IMR-90 (cell line): ENCODE measurements at places on chromosomes 11 and 22. TPM values are rescaled to one million over a fixed set of nuclear protein-coding genes. Genes with fewer than 3 reads are reported as not detected.

INTS4 gene
- 44.4 and 52.5 TPM in 2 replicates for total RNA-seq

DNA sequence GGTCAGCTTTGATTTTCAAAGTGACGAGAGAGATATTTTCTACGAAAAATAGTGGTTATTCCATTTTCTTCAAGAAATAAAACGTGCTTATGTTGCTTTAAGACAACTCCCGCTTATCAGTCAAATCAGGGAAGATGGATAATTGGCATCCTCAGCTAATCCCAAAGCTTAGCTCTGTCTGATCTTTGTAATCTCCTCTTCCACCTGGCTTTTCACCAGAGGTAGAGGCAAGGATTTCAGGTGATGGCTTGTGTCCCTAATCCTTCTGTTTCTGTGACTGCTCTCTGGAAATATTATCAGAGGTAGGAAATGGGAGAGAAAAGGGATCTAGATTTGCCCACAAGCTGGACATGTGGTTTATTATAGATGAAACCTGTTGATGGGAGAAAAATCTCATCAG, 78.9 kb downstream of the DBX1 start:
- peaks cover 46% of the 10 kb centered on the region for H3K36me3 ChIP-seq
- H3K4me1 ChIP-seq, result no peaks in the 10 kb centered on the region
- no peak overlapping the region for H3K27ac ChIP-seq
- DNase-seq, result no peak

- H3K4me1 ChIP-seq, result peaks cover 8% of the 10 kb centered on the region; the same call in 1 of the 2 replicates
- H3K4me3 ChIP-seq, result no peak overlapping the region
- DNase-seq, result no peak
- no peaks in the 10 kb centered on the region for H3K27me3 ChIP-seq
These were observed 5.2 kb downstream of the SCYL1 start for GRCh38 chr11:65530157-65530496.

B3GAT1 gene
- not detected in 2 replicates for total RNA-seq

GRCh38 chr11:11513422-11513821, 108.4 kb downstream of the GALNT18 start:
- no peaks in the 10 kb centered on the region for H3K36me3 ChIP-seq
- no peak for DNase-seq
- peaks cover 2% of the 10 kb centered on the region; the same call in 1 of the 2 replicates for H3K27me3 ChIP-seq
- no peaks in the 10 kb centered on the region for H3K4me1 ChIP-seq

DNA sequence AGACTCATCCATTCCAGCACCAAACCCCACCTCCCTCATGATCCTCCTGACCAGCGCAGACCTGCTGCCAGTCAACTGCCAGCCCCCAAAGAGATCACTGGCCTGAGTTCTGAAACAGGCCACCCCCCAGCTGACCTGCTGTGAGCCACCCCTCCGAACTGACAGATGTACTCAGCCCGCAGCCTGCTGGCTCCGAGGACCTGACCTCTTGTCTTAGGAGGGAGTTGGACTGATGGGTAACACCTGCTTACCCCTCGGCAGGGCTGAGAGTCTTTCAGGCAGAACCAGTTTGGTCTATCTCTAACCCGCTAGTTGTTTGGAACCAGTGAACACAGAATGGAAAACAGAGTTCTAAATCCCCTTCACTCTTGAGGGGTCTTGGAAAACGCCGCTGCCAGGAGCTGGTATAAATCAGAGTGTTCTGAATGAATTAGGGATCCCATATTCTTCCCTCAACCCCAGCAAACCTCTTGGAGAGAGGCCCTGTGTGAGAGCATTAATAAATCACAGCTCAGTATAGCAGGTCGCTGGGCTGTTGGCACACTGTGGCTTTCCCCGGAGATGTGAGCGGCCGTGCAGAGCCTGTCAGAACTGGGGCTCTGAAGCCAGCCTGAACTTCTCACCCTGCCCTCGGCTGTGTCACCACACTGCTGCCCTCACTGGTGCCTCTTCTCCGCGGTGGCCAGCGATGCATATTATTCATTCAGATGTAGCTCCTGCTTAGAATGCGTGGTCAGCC, 165.1 kb upstream of the NCAM1 start:
- H3K4me3 ChIP-seq, result no peak overlapping the region
- DNase-seq, result no peak
- H3K4me1 ChIP-seq, result no peaks in the 10 kb centered on the region
- no peak overlapping the region for H3K27ac ChIP-seq
- no peaks in the 10 kb centered on the region for H3K27me3 ChIP-seq
- no peaks in the 10 kb centered on the region for H3K36me3 ChIP-seq

GRCh38 chr11:123250892-123251656, 56.0 kb upstream of the CLMP start:
- H3K27me3 ChIP-seq, result no peaks in the 10 kb centered on the region
- peaks cover 25% of the 10 kb centered on the region for H3K4me1 ChIP-seq
- DNase-seq, result no peak

VWCE gene
- under 0.01 and 0.28 TPM in 2 replicates for total RNA-seq

IMMP1L gene
- 5.0 and 10.0 TPM in 2 replicates for total RNA-seq

DNA sequence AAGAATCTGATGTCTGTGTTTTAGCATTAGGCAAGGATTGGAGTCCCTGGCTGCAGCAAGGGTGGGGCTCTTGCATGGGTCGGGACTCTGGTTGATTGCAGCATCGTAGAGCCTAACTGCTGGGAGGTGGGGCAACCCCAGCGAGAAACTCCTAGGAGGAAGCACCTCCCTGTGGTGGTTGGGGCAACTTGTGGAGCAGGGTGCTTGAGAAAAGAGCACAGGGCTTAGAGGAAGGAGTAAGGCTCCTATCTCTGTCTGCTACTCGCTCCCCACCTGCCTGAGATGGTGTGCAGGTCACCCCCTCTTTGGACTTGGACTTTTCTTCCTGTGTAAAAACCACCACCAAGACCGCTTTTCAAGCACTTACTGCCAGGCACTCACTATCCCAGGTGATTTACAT, 15.6 kb downstream of the SREBF2 start:
- no peaks in the 10 kb centered on the region for H3K36me3 ChIP-seq
- DNase-seq, result no peak
- H3K27me3 ChIP-seq, result no peaks in the 10 kb centered on the region
- H3K4me3 ChIP-seq, result no peak overlapping the region

- no peak overlapping the region for H3K4me3 ChIP-seq
- peaks cover 56% of the 10 kb centered on the region for H3K36me3 ChIP-seq
- no peaks in the 10 kb centered on the region for H3K27me3 ChIP-seq
These were observed 12.9 kb upstream of the CASTOR1 start for GRCh38 chr22:30301995-30302809.

TST gene
- 26.9 and 31.7 TPM in 2 replicates for total RNA-seq

NXPE1 gene
- not detected in 2 replicates for total RNA-seq

DNA sequence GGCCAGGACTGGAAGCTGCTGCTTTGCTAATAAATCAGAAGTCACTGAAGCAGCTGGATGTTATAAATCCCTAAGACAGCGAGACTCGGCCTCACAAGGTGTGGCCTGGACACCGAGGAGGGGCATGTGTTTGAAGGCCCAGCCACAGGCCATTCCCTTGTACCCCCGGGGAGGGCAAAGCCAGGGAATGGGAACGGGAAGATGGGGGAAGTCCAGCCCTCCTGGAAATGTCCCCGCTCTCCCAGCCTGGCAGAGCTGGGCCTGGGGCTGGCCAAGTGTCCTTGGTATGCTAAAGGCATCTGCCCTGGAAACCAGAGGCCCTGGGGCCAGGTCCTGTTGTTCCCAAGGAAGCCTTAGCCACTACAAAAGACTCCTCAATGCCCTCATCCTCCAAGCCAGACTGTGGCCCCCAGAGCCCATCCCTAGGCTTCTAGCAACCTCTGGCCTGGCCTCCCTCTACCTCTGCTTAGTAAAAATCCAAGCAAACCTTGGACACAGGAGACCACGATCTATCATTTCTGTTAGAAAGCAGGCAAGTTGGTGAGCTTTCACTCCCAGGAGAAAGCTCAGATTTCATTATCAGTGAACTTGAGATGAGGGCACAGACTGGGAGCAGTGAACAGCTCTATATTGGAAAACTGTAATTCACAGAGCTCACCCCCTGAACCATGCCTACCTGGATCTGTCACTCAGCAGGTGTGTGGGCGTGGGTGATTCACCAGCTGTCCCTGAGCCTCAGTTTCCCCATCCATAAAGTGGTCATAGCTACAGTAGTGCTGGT, 11.0 kb downstream of the CHST1 start:
- H3K4me1 ChIP-seq, result no peaks in the 10 kb centered on the region
- no peak overlapping the region for H3K27ac ChIP-seq
- no peak for DNase-seq
- H3K4me3 ChIP-seq, result no peak overlapping the region
- peaks cover 1% of the 10 kb centered on the region; the same call in 1 of the 2 replicates for H3K27me3 ChIP-seq

MRPL48 gene
- total RNA-seq, result 24.0 and 30.3 TPM in 2 replicates

SLC37A2 gene
- total RNA-seq, result 0.72 and 0.83 TPM in 2 replicates

SEC14L3 gene
- total RNA-seq, result not detected in 2 replicates

POLD3 gene
- total RNA-seq, result 9.1 and 10.6 TPM in 2 replicates

F2 gene
- total RNA-seq, result not detected in 2 replicates

GRCh38 chr11:100573911-100574513, 113.1 kb upstream of the ARHGAP42 start:
- no peak overlapping the region for H3K4me3 ChIP-seq
- no peaks in the 10 kb centered on the region for H3K27me3 ChIP-seq
- DNase-seq, result no peak
- no peak overlapping the region for H3K27ac ChIP-seq
- H3K36me3 ChIP-seq, result no peaks in the 10 kb centered on the region

GRCh38 chr11:32115446-32115845, 24.6 kb downstream of the RCN1 start:
- H3K4me3 ChIP-seq, result no peak overlapping the region
- no peak for DNase-seq
- H3K36me3 ChIP-seq, result no peaks in the 10 kb centered on the region

DNA sequence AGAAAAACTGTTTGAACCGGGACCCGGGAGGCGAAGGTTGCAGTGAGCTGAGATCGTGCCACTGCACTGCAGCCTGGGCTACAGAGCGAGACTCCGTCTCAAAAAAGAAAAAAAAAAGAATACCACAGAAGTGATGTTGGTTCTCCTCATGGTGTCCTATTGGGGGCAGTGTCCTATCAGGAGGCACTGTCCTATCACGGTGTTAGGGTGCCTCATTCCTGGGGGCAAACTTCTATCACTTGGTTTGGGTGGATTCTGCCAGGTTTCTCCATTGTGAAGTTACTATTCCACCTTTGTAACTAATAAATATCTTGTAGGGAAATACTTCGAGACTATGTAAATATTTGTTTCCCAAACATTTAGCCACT, 19.6 kb downstream of the PRR14L start:
- no peak overlapping the region for H3K4me3 ChIP-seq
- no peaks in the 10 kb centered on the region for H3K27me3 ChIP-seq
- DNase-seq, result no peak
- H3K36me3 ChIP-seq, result peaks cover 4% of the 10 kb centered on the region; the same call in 1 of the 2 replicates

DNA sequence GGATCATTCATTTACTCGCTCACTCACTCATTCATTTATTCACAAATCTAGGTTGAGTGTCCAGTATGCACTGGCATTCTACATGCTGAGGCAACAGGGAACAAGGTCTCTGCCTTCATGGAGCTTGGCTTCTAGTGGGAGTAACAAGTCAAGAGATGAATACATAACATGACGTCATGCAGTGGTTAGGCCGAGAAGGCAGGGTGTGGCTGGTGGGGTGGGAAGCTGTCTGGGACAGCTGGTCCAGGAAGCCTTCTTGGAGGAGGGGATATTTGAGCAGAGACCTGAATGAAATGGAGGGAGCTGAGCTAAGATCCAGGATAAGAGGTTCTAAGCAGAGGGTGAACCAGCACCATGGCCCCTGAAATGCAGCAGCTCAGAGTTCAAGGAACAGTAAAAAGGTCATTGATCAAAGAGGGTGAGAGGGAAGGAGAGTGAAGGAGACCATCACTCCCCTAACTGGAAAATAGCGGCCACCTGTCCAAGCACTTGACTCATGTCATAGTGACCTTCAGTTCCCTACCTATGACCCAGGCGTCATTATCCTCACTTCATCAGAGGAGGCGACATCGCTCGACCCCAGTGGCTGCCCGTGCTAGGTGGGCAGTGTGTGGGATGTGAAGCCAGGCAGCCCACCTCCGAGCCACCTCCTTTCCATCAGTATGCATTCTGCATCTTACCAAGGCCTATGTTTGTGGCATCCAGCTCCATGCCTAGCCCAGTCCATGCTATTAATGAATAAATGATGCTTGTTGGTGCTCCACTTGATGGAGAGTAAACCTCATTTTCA, 105.0 kb downstream of the TSPAN18 start:
- peaks cover 2% of the 10 kb centered on the region for H3K4me1 ChIP-seq
- H3K27me3 ChIP-seq, result peaks cover 30% of the 10 kb centered on the region
- no peaks in the 10 kb centered on the region for H3K36me3 ChIP-seq
- H3K4me3 ChIP-seq, result no peak overlapping the region
- no peak for DNase-seq

- no peak overlapping the region for H3K27ac ChIP-seq
- H3K4me1 ChIP-seq, result peaks cover 14% of the 10 kb centered on the region
- no peak for DNase-seq
- H3K36me3 ChIP-seq, result peaks cover 9% of the 10 kb centered on the region
These were observed 19.0 kb upstream of the CABP7 start for GRCh38 chr22:29700900-29701154.

RBM4 gene
- 175 and 198 TPM in 2 replicates for total RNA-seq

C11orf24 gene
- 41.1 and 42.5 TPM in 2 replicates for total RNA-seq

STK33 gene
- 2.3 and 2.5 TPM in 2 replicates for total RNA-seq

SLCO2B1 gene
- total RNA-seq, result not detected in 2 replicates

HEPHL1 gene
- under 0.01 TPM in 1 of 2 replicates, not detected in the other for total RNA-seq

- H3K4me1 ChIP-seq, result peaks cover 3% of the 10 kb centered on the region
- H3K36me3 ChIP-seq, result peaks cover 12% of the 10 kb centered on the region; the same call in 1 of the 2 replicates
- H3K27ac ChIP-seq, result peak overlapping the region; percentile 51; the same call in 1 of the 2 replicates
- DNase-seq, result no peak
- peak overlapping the region; percentile 93 for H3K4me3 ChIP-seq
These were observed 463 bp downstream of the RAD9A start for GRCh38 chr11:67392183-67392715.

GRCh38 chr11:44848203-44848962, 102.3 kb downstream of the TP53I11 start:
- no peak overlapping the region for H3K4me3 ChIP-seq
- no peak for DNase-seq
- no peak overlapping the region for H3K27ac ChIP-seq
- H3K4me1 ChIP-seq, result 0 out of 2 replicates have a peak, but pooled peaks cover 1% of the 10 kb centered on the region
- H3K27me3 ChIP-seq, result peaks cover 11% of the 10 kb centered on the region
- H3K36me3 ChIP-seq, result no peaks in the 10 kb centered on the region

DNA sequence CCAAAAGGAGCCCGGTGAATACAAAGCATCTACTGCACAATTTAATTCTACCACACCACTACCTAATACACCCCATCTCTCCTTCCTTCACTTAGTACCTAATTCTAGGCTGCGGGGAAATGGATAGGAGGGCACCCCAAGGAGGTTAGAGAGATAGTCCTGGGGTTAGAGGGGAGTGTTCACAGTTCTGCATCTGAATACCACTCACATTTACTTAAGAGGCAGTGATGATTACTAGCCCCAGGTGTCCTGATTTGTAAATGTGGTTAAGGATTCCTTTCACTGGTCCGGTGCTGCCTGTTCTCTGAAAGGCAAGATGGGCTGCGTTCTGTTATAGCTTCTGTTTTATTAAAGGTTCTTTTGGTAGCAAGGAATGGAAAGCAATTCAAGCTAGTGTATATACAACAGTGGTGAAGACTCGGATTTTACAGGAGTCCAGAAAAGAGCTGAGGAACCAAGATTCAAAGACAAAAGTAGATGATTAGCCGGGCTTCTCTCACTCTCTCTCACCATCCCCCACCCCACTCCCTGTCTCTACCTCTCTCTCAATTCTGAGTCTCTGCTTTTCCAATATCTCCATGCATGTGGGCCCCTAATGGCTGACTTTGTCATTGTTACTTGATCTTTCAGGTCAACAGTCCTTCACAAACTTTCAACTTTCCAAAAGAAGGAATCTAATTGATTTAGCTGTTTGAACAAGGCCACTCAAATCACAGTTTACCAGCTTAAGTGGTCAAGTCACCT, 8.7 kb upstream of the KCNA4 start:
- no peak overlapping the region for H3K27ac ChIP-seq
- H3K36me3 ChIP-seq, result no peaks in the 10 kb centered on the region
